ENCODE measurements at places on chromosomes 6 and 20. TPM values are rescaled to one million over a fixed set of nuclear protein-coding genes. Genes with fewer than 3 reads are reported as not detected.

- no peak for DNase-seq
Measured at GRCh38 chr6:138987080-138987642, 892 bp downstream of the REPS1 start.

DNA sequence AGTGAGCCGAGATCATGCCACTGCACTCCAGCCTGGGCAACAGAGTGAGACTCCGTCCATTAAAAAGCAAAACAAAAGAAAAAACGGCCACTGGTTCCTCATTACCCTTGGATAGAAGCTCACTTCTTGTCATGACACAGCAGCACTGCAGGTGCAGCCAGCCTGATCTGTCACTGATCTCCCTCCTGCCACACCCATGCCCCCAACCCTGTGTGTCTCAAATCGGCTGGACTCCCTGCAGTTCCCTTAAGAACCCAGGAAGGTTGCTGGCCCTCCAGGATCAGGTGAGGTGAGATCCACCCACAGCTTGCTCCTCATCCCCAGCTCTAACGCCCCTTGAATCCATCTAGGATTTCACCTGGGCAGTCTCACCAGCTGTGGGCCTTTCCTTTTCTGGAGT, 26.3 kb upstream of the NNAT start:
- no peak for DNase-seq

Gene IRF4
- total RNA-seq: 0.29 TPM

- no peak for DNase-seq
Measured at GRCh38 chr6:10098756-10099528, 315.9 kb downstream of the TFAP2A start.

Gene PERP
- 71.5 TPM for total RNA-seq
